ENCODE measurements at places on chromosomes 5 and 9.

DNA sequence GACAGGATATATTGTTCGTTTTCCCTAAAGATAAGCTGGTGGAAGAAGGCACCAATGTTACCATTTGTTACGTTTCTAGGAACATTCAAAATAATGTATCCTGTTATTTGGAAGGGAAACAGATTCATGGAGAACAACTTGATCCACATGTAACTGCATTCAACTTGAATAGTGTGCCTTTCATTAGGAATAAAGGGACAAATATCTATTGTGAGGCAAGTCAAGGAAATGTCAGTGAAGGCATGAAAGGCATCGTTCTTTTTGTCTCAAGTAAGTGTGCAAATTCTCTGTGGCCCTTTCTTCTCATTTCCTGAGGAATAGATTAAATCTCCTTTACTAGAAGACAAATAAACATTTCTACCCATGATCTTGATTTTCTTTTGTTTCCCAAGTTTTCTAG lies 38.0 kb downstream of the OSMR start:
- no peak for DNase-seq

- no peak for DNase-seq
Measured at GRCh38 chr5:119680080-119680479, 50.7 kb downstream of the FAM170A start.

DNA sequence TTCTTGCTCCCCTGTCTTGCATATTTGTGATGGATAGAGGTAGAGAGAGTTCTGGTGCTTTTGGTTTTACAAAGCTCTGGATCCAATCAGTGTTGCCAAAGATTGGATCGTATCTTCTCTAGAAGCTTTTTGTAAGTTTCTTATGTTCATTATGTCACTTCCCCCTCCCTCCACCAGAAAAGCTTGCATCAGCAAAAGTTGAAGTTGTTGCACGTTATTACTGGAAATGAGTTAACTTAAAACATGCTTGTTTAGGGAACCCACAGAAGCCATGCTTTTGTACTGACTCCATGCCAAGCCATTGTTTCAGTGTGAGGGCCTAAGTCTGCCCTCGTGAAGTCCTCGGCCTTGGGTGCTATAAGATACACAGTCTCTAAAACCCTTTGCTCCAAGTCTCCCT lies 186.5 kb downstream of the ERCC6L2 start:
- no peak for DNase-seq

GRCh38 chr5:72525816-72526215 lies 18.6 kb upstream of the ZNF366 start:
- DNase-seq, result peak; percentile 94

DNA sequence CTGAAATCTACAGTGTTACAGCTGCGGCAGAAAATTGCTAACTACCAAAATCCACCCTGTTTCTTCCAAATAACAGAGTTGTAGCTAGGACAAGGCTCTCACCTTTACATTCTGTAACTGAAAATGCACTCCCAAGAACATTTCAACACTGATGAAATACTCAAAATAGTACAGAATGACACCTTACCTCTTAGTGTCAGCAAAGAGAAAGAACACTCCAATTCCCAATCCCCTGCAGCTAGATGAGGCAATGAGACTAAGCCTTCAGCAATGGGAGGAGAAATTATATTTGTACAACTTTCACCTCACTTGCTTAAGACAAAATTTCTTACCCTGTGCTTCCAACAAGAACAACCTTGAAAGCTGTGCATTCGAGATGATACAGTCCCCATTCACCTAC lies 31.2 kb downstream of the STRBP start:
- no peak for DNase-seq

DNA sequence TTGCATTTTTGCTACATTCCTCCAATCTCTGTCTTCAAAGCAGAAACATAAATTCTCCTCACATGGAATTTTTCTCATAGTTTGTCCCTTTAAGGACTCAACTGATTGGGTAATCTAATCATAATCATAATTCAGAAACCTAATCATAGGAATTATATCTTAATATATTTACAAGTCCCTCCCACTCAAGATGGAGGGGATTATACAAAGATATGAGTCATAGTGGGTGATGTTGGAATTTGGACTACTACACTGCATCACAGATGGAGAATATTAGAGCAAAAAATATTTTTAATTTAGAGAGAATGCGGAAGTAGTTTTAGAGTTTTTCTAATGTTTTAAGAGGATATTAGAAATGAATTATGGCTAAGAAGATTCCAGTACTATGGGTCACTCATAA lies 1034.0 kb downstream of the DTWD2 start:
- DNase-seq, result no peak

DNA sequence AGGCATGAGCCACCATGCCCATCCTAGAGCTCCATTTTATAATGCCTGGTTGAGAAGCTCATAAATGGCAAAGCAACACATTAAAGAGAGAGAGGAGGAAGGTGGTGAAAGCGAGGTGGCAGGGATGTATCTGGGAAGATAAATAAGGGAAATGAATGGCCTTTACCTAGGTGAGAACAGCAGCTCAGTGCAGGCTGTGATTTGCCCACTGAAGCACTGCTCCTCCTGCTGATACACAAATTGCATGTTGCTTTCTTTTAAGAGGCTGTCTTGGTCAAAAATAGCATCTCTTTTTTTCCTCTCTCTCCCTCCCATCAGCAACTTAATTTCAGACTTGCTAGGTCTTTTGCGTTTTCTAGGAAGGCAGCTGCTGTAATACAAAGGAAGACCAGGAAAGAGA lies 258.9 kb downstream of the FAM114A2 start:
- no peak for DNase-seq

DNA sequence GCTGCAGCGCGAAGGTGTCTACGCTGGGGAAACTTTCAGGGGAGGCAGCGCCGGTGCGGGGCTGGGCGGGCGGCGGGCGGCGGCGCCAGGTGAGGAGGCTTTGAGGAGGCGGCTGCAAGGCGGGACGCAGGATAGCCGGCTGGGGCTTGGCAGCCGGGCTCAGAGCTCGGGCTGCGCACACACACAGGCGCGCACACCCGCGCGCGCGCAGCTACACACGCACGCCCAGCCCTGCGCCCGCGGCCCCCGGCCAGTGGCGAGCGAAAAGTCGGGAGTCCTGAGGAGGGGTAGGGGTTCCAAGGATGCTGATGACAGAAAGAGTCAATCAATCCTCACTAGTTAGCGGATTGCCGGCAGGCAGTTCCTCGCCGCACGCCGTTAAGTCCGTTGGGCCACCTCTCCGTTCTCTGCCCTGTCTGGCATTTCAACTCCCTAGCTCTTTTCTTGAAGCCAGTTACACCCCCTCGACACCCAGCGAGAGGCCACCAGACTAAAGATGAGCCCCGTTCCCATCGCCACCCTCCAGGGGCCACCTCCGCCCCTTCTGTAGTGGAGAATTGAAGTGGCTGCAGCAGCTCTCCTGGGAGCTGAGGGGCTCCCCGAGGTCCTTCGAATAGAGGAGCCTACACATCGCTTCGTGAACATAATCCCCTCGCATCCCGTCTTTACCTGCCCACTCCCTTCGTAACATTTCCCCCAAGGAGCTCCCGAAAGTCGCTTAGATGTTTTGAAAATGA lies 1640.3 kb upstream of the C9orf72 start:
- DNase-seq, result peak; percentile 46

DNA sequence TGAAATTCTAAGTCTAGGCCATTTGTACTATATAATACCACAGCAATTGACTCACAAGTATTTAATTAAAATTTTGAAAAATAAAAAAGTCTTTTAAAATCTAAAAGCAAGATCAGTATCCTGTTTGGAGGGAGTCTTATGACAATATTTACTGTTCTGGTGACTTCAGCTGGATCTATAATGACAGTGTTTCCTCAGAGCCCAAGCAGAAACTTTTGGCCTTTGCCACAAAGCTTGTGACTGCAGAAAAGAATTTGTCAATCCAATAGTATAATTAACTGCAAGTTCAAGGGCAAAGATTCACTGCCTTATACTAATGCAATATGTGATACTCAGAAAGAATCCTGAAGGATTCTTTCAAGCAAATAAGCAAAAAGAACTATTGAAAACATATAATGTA lies 49.6 kb upstream of the RAPGEF6 start:
- no peak for DNase-seq

DNA sequence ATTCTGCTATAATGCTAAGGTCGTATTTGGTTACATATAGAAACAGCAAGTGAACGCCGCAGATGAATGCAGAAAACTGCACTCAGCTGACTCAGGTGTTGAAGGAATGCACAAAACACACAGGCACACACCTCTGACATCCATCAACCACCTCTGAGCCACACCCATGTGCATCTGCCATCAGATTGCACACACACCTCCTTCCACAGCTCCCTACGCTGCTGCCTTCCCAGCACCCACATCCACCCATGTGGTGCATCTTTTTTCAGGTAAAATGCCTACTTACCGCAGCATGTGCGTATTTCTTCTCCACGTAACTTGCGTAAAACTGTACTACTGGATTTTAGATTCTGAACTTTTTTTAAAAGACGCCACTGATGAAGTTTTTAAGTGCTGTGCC lies 7.1 kb downstream of the STK10 start:
- DNase-seq, result no peak

DNA sequence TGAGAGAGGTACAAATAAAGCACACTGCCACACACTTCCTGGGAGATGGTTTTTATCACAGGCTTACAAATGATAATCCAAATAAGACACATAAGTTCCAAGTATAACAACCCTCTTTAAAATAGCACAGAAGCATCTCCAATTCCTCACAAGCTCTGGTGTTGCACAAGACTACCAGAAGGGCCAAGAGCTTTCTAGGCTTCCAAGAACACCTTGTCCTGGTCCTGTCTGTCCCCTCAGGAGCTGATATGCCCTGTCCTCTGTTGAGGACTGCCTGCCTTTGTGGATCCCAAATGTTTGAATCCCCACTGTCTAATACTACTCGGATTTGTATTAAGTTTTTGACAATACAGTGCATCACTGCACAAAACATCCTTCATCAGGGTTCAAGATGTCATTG lies 110.1 kb downstream of the SPOCK1 start:
- DNase-seq, result no peak

GRCh38 chr9:15824310-15824709 lies 271.5 kb downstream of the CCDC171 start:
- DNase-seq, result peak; percentile 71

GRCh38 chr5:111996574-111996973 lies 239.6 kb upstream of the NREP start:
- DNase-seq, result no peak

- no peak for DNase-seq
Measured at GRCh38 chr5:6733411-6734242, 20.4 kb downstream of the TENT4A start.

GRCh38 chr9:13228431-13228830 lies 51.1 kb downstream of the MPDZ start:
- DNase-seq, result no peak

DNA sequence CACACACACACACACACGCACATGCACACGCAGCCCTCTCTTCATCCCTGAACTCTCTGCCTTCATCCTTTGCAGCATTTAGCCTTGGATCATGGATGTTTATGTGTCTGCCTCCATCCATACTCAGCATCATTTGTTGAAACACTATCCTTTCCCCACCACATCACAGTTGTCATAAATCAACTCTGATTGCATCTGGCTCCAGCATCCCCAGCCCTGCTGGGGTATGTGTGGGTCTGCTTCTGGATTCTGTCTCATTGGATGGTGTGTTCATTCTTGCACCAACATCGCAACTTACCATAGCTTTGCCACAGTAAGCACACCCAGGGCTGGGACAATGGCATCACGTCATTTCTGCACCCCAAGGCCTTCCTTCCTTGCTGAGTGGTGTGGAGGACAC lies 175.4 kb downstream of the RGS3 start:
- no peak for DNase-seq

- no peak for DNase-seq
Measured at GRCh38 chr5:115898656-115899055, 56.9 kb downstream of the AP3S1 start.

- no peak for DNase-seq
Measured at GRCh38 chr5:68748101-68748500, 345.7 kb upstream of the SLC30A5 start.

DNA sequence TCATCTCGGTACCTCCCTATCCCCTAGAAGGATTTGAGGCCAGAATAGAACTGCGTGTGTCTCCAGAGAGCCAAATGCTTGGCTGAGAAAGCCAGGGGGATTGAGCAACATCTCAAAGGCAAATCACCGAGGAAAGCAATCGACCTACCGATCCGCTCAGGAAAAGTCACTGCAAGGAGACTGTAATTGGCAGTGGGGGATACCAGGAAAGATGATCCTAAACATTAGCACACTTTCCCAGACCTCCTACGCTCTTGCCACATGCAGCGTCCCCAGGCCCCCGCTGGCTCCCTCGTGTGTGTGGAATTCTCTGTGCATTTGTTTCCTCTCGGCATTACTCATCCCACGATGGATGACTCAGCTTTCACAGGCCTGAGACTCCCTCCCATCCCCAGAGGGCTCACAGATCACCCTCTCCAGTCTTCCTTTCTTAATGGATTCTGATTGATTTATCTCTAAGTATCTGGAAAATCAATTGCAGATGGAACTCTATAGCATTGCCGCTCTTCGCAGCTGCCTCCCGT lies 82.2 kb upstream of the ICE1 start:
- peak; percentile 97 for DNase-seq

DNA sequence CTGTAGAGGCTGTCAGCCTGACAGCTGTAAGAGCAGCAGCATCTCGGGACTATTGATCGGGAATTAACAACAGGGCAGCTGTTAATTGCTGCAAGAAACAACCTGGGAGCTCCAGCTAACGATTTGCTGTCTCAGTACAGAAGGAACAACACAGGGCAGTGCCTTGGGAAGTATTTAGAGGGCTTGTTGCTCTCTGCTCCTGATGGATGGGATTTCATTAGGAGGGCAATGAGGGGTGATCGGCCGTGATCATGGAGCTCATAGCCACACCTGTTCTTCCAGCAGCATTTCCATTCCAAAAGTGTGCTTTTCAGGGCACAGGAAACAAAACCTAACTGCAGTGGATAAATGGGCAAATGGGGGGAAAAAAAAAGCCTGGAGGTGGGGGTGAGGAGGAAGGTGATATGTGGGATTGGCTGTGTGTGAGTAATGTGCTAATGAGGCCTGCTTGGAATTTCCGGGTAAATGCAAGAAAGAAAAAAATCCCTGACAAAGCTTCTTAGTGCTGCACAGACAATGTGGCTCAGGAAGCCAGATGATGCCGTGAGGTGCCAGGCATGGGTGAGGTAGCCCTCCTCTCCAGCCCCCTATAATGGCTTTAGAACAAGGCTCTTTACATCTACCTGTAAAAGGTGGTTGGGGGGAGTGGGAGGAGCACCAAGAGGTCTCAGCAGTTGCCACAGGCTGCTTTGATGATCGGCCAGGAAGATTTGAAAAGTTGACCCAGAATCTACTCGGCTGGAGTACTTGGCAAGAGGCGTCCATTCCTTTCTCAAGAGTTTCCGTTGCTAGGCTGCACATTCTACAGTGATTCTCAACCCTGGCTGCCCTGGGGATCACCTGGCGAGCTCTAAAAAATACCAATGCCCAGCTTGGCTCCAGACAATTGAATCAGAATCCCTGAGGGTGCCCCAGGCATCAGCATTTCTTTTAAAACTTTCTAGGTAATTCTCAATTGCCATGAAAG lies 139.5 kb upstream of the KLF9 start:
- peak; percentile 46 for DNase-seq
